Hematopoietic multipotent progenitor cell treated with erythropoietin and hydrocortisone succinate and interleukin-3 and kit ligand, for 8 days (in vitro differentiated cells): ENCODE measurements at places on chromosomes 2 and 18.

DNA sequence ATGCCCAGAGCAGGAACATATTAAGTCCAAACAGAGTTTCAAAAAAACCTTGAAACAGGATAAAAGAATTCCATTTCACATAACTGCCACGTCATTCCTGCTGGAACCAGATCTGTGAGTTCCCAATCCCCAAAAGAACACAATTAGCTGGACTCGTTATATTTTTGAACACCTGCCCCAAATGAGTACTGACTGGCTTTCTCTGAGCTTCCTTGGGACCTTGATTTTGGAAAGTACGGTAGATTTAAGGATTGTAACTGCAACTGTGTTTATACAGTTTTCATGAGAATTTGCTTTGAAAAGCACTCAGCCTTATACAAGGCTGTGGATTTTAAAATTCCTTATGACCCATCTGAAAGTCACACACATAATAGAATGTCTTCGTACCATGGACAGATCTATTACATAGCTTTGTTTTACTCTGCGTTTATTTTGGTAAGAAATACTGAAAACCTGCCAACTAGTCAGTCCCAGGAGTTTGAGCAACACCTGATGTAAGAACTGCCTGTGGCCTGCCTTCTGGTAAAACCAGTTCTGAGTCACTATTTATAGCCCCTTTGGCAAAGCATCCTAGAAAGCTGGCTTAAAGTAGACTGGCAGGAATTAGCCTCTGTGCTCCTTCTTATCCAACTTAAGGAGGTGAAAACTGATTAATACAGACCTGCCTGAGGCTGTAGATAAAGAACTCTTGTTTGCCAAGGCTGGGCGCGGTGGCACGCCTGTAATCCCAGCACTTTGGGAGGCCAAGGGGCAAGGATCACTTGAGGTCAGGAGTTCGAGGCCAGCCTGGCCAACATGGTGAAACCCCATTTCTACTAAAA, 48.1 kb downstream of the MERTK start:
- DNase-seq = no peak

- DNase-seq = peak; percentile 44
Observed at GRCh38 chr2:46296216-46296839, 879 bp upstream of the EPAS1 start.

- DNase-seq = no peak
Observed at GRCh38 chr2:47708801-47709499, 74.0 kb upstream of the MSH6 start.

GRCh38 chr2:148876595-148877402, 1.8 kb downstream of the KIF5C start:
- no peak for DNase-seq

DNA sequence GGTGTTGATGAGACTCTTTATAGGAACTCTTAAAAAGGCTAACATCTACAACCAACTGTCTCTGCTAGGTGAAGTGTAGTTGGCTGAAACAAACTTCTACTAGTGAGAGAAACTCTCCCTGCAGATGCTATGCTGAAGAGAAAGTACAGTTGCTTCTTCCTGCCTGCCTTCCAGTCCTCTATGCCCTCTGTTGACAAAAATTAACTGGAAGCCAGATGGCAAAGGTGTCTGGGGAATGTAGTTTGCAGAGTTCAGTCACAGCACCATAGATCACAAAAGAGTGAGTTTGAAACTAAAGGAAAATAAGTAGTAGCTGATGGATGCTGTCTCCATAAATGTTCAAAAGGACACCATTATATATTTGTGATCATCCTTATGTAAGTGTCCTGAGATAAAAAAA, 958.8 kb upstream of the NRXN1 start:
- no peak for DNase-seq

GRCh38 chr18:29652797-29653196, 1389.7 kb downstream of the DSC3 start:
- no peak for DNase-seq

DNA sequence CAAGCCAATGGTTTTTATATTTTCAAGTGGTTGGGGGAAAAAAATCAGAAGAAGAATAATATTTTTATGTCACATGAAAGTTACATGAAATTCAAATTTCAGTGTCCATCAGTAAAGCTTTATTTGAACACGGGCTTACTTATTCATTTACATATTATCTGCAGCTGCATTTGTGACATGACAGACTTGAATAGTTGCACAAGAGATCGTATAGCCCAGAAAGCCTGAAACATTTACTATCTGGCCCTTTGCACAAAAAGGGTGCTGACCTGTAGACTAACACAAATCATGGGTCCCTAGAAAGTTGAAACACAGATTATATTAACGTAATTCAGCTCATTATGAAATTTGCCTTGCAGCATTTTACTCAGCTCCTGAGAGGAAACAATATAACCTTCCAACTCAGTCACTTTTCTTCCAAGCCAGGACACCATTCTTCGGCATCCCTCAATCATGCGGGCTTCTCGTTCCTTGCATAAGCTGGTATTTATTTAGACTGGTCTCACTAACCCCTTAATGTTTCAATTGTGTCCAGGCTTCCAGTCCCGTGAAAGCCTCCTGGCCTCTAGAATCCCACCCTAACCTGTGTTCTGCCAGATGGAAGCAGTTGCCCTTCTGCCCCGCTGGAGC, 402.7 kb downstream of the SETBP1 start:
- no peak for DNase-seq

GRCh38 chr18:56479841-56480240, 158.6 kb downstream of the TXNL1 start:
- DNase-seq = no peak

DNA sequence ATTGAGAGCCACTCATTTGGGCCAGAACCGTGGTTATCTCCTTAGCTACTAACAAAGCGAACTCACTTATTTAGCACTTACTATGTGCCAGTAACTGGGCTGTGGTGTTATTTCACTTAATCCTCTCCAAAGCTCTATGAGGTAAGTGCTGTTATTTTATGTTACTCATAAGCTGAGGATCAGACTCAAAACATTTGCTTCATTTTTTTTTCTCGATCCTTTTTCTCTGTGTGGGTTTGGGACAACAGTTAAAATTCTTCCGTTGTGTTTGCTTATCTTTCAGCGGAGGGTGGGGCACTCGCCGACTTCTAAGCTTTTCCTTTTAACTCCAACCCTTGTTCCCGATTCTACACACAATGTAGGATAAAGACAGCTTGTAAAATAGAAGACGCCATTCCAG, 52.8 kb downstream of the TMEM178A start:
- no peak for DNase-seq

GRCh38 chr2:190802626-190803209, 77.9 kb upstream of the GLS start:
- DNase-seq = no peak

GRCh38 chr2:110166266-110166665, 38.5 kb downstream of the NPHP1 start:
- DNase-seq = no peak
